Muscle of back (tissue), 13 donors: ENCODE measurements at places on chromosomes 7 and 10. TPM values are rescaled to one million over a fixed set of nuclear protein-coding genes. Genes with fewer than 3 reads are reported as not detected.
A peak's percentile ranks its signal among the peaks of the same experiment; 100 is the strongest.

- no peak for DNase-seq
Measured at GRCh38 chr10:72597897-72598296, 28.0 kb downstream of the MICU1 start.

- DNase-seq = no peak
Measured at GRCh38 chr7:154584352-154585252, 418.3 kb downstream of the PAXIP1 start.

DNA sequence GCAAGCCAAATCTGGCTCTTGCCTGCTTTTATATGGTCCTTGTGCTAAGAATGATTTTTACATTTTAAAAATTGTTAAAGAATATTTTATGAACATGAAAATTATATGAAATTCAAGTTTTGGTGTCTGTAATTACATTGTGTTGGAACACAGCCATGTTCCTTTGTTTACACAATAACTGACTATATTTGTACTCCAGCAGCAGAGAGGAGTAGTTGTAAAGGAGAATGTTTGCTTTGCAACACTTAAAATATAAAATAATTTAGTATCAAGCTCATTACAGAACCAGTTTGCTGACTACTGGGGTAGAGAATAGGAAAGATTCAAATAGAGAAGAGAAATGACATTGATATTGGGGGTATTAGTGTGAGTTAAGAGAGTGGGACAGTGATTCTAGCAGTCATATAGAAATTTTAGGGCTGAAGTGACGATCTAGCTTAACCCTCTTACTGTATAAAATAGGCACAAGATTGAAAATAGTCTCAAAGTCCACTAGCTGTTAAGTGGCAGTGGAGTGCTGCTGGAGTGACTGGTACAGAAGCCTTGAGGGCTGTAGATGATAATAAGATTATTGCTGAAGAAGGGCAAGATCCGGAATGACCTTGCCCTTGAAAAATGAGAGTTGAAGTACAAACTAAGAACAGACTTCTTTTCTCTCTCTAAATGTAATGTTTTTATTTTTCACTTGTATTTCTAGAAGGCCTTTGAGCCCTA lies 28.2 kb downstream of the SGPL1 start:
- no peak for DNase-seq

DNA sequence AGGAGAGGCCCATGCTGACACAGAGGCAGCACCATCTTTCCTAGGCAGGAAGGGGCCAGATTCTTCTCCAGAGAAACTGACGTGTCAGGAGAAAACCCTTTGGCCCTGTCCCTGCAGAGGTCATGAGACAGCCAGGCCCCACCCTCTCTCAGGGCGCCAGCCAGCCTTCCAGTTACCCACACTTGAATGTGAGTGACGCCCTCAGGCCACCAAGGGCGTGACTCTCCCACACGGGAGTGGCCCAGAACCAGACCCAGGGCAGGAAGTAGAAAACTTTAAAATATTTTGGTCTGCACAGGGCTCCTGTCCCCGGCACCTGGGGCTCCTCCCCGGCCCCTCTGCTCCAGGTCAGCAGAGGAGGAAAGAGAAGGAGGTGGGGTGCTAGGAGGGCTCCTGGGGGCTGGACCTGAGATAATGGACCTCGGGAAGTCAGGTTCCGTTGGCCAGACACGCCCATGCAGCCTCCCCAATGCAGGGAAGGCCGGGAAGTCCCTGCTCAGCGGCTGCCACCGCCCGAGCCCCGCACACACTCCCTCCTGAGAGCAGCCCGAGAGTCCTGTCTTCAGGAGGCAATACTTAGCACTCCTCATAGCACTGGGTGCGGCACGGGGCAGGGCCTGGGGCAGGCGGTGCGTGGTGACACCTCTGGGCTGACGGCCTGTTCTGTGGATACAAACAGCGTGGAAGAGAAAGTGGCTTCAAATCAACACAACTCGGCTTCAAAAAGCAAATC lies 67.0 kb upstream of the CFAP46 start:
- DNase-seq = no peak

GRCh38 chr10:79938728-79939406 lies 10.0 kb downstream of the SFTPD start:
- peak; percentile 53 for DNase-seq

DNA sequence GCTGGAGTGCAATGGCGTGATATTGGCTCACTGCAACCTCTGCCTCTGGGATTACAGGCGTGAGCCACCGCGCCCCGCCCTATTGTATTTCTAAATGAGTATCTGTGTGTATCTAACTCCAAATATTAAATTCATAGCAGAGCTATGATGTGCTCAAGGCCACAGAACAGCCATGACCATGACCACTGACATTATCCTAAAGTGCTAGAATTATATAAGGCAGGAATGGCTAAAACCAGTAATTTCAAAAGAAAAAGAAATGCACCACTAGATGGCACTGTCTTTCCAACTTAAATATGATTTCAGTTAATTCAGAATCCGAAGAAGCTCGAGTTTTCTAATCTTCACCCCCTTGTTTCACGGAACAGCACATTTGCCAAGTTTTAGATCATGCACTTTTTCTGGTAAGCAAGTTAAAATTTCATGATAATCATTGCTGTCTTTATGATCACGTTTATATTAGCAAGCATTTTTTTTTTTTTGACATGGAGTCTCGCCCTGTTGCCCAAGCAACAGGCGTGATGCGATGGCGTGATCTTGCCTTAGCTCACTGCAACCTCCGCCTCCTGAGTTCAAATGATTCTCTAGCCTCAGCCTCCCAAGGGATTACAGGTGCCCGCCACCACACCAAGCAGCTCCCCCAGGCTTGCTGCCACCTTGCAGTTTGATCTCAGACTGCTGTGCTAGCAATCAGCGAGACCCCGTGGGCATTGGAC lies 65.3 kb downstream of the OR13A1 start:
- peak; percentile 73 for DNase-seq

DNA sequence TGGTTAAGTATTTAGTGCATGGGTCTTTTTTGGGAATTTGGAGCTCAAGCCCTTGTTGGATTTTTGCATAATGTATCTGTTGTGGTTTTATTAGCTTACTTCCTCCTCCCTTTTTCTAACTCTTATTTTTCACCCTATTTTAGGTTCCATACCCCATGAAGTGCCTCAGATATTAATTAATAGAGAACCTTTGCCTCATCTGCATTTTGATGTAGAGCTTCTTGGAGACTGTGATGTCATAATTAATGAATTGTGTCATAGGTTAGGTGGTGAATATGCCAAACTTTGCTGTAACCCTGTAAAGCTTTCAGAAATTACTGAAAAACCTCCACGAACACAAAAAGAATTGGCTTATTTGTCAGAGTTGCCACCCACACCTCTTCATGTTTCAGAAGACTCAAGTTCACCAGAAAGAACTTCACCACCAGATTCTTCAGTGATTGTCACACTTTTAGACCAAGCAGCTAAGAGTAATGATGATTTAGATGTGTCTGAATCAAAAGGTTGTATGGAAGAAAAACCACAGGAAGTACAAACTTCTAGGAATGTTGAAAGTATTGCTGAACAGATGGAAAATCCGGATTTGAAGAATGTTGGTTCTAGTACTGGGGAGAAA lies 28.0 kb downstream of the SIRT1 start:
- no peak for DNase-seq

NEUROD6 gene
- not detected for polyA plus RNA-seq

CNPY1 gene
- 0.59 TPM for polyA plus RNA-seq

ANK3 gene
- 98.9 TPM for polyA plus RNA-seq

FAM25C gene
- not detected for polyA plus RNA-seq
